ENCODE measurements at places on chromosomes 1 and 21.

DNA sequence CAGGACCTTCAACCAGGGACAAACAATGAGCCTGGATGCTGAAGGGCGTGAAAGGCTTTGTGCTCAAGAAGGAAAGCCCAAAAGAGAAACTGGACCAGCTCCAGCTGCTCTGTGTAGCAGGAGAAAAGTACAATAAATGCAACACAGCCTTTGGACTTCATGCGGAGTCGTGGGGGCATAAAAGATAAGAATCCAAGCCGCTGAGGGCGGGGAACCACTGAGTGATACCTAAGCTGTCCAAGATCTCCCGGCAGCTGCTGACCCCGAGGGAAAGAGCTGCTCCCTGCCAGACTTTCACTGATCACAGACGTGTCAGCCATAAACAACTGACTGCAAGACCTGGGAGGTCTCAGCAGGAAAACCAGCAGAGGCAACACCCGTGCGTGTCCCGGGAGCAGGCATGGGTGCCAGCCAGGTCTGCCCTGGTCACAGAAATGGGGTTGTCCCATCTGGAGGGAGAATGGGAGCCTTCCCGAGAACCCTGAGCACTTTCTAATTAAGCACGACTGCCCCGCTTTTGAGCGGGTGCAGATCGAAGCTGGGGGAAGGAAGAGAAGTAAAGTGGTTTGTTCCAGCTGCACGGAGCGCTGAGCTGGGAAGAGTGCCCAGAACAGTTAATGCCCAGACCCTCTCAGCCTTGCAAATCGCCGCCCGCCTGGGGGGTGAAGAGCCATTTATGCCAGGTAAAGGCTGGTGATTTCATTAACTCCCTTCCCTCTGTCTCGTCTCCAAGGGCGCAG lies 68.3 kb upstream of the TARDBP start:
- DNase-seq: peak; percentile 91

DNA sequence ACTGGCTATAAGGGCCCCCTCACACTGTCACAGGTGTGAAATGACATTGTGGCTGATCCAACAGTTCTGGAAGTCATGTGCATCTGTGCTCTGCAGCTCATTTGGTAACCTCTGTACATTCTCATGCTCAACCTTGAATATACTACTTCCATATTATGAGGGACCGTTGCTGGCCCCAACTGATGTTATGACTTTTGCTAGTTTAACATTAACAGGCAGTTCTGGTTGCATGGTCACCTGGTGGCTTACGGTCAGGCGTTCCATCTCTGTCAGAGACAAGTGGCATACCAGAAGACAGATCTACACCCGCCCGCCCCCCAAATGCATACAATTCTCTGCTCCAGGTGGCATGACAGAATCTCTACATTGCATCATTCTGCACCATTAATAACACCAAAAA lies 6.0 kb upstream of the DIP2A start:
- no peak for DNase-seq

GRCh38 chr1:208405014-208405413 lies 160.8 kb upstream of the PLXNA2 start:
- DNase-seq: no peak

GRCh38 chr1:27858072-27858948 lies 14.0 kb upstream of the THEMIS2 start:
- DNase-seq: peak; percentile 35

DNA sequence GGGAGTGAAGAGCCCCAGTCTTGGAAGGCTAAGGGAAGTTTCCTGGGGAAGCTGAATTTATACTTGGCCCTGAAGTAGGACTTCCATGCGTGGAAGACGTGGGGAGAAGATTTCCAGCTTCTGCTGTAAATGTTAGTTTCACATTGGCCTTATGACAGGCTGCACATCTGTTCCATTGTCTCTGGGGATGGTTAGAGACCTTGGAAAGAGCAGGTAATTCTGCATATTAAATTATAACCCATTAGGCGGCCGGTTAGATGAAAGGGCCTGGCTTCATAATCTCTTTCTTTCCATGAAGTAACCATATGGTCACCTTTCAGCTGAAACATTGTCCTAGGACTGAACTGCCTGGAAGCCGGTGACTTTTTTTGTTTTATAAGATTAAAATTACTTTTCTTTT lies 37.5 kb downstream of the DPT start:
- DNase-seq: no peak
